ENCODE measurements at places on chromosomes 4 and X.
A peak's percentile ranks its signal among the peaks of the same experiment; 100 is the strongest.

GRCh38 chr4:145299380-145300076 lies 119.1 kb upstream of the OTUD4 start:
- peak; percentile 51 for DNase-seq

DNA sequence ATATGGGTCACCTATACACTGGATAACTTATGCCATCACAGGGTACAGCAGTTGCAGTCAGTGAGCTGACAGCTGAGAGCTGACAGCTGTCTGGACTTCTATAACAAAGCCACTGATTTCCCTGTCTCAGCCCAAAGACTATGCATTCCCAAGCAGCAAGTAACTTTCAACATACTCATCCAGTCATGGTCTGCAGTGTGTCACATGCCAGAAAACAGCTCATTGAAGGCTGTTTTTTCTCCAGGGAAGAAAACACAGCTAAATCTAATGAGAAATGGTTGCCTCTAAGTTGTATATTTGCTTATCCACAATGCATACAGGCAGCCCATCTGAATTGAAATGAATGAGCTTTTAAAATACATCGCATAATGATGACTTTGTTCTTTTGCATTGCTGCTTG lies 6.3 kb downstream of the KIAA1210 start:
- no peak for DNase-seq

DNA sequence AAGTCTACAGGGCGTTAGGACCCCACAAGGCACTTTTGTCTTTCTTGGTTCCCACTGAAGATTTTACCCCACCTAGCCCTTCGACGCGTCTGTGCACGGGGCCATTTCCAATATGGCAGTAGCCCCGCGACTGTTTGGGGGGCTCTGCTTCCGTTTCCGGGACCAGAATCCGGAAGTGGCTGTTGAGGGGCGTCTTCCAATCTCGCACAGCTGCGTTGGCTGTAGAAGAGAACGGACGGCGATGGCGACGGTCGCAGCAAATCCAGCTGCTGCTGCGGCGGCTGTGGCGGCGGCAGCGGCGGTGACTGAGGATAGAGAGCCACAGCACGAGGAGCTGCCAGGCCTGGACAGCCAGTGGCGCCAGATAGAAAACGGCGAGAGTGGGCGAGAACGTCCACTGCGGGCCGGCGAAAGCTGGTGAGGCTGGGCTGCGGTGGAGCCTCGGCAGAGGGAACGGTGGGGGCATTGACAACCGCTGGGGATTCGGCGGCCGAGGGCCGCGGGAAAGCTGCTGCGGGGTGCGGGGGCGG lies at the start of gene USP11:
USP11 (plus strand) TSS at position 207 of the 530 bp plus-strand sequence; CDS start at position 242, 35 bp downstream.
- peak; percentile 71 for DNase-seq

DNA sequence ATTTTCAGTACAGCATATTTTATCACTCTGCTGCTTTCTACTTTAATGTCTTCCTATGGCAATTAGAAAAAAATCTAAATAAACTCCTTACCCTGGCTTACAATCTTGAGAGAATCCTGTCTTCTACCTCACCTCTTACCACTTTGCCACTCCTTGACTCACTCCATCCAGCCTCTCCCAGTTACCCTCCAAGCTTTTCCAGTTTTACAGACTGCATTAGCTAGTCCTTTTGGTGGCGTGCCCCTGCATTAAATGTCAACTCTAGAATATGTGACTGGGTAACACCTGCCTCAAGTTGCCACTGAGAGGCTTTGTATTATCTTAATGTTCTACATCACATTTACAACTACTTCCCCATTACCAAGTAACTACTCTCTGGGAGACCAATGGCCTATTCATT lies 7.5 kb upstream of the CDKL2 start:
- DNase-seq = no peak

DNA sequence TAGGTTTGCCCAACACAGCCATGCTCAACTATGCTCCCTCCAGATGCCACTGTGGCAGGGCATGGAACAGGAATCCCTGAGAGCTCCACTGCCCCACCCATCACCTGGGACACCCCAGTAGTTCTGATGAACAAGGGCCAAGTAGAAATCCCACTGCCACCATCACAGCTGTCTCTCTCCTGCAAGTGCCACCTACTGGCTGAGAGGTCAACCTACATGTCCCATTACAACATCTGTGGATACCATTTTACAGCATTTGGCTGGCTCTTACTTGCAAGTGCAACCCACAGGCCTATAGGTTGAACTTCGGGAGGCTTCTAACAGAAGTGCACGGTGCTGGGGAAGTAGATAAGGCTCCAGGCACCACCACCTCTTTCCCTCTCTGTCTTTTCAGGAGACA lies 142.5 kb downstream of the CXXC4 start:
- no peak for DNase-seq

GRCh38 chrX:2989565-2989964 lies 16.8 kb upstream of the ARSH start:
- DNase-seq = no peak

DNA sequence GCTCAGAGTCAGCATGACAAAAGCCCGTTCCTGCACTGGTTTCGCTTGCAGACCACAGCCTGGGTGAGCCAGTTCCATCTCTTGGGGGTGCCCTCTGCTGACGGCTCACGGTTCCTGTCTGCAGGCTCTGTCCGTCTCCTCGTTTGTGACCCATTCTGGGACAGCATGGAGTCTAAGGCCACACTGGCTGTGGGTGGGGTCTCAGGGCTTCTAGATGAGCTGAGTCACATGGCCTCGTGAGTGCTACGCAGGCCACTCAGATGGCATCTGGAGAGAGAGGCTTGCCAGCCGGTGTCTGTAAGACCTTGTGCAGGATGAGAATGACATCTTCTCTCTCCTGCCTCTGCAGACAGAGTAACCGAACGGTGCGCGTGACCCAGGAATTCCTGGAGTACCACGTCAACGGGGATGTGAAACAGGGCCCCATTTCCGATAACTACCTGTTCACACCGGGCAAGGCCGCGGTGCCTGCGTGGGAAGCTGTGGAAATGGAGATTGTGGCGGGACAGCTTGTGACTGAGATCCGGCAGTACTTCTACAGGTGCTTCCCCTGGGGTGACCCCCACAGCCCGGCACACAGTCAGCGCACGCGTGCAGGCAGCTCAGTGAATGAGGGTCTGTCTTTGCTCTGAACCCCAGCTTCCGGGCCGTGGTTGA lies 31.6 kb upstream of the MRFAP1 start:
- peak; percentile 59 for DNase-seq

DNA sequence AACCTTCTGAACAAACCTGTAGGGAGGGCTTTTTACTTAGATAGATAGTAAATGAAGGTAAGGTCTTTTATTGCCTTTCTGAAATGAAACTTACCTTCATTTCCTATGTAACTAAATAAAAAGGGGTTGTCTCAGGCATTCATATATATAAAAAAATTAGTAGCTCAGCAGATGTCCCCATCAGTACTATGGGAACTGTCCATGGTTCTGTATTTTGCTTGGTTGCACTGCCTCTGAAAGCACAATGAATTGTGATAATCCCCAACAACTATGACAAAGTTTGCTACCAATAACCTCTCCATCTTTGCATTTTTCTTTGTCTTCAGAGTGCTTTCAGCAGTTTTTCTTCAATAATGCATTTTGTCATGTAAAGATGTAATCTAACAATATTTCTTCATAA lies 222.4 kb downstream of the SLIT2 start:
- no peak for DNase-seq

DNA sequence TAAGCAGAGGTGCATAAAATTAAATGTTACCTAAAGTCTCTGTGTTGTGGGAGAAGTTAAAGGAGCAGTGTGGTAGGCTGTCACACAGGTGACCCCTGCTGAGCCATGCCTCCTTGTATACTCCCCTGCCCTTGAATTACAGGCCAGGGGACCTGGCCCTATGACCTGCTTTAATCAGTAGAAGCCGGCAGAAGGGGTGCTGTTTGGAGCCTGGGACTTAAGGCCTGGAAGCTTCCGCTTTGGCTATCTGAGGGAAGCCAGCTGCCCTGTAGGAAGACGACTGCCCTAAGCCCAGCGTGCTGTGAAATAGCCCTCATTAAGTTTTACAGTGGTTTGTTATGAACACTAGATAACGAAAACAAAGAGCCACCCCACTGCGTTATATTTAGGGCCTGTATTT lies 34.1 kb downstream of the SPINK2 start:
- DNase-seq = no peak

DNA sequence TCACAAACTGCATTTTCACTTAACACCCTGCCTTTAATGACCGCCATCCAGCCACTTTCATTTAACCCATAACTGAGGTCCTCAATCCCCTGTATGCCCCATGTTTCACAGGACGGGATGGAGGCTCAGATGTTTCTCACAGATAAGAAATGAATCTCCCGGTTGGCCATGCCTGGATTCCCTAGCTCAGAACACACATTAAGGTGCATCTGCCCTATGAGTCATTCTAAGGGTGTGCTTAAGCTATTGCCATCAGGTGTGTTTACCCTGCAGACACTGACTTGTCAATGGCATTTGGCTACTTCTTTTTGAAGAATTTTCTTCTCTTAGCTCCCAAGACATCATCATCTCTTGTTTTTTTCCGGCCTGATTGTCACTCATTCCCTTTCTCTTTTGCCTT lies 222.6 kb upstream of the SMIM31 start:
- DNase-seq = no peak

- no peak for DNase-seq
Measured at GRCh38 chr4:110510955-110511544, 35.1 kb downstream of the ENPEP start.

- DNase-seq = no peak
Measured at GRCh38 chr4:8417071-8417614, 23.4 kb downstream of the ACOX3 start.

GRCh38 chrX:79361192-79361870 lies 5.8 kb downstream of the ITM2A start:
- no peak for DNase-seq
